ENCODE measurements at places on chromosomes 1 and 21.

GRCh38 chr1:31432592-31433395 lies 19.8 kb downstream of the SERINC2 start:
- DNase-seq = no peak

- DNase-seq = no peak
Measured at GRCh38 chr1:43492826-43493225, 37.9 kb upstream of the PTPRF start.

- no peak for DNase-seq
Measured at GRCh38 chr1:157197906-157198435, 59.8 kb upstream of the ETV3 start.

DNA sequence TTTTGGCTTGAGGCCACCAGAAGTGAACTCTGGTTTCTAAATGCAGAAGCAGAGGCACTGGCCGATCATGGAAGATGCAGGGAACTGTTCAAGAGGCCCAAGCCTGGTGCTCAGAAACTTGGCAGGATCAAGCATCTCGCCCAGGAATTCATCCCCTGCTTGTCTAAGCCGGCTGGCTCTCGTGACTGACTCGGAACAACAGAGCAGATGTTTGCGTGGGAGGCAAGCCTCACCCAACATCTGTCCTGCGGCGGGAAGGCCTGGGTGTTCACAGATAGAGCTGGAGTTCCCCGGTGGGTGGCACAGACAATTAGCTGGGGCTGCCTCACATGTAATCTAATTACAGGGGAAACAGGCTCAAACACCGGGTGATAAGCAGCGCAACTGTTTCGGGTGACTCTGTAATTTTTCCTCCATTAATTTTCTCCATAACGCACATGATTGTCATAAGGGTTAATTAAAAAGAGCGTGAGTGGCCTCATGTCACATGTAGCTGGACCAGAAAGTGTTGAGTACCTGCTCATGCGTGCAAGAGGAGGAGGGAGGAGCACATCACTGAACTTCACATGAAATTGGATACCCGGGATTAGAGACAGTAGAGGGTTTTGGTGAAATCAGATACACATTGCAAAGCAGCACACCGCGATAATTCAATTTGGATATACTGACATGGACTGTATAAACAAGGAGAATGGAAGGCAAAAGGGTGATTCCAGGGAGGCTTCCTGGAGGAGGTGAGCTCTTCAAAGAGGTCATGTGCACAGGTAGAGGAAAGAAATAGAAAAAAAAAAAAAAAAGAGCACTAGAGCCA lies 180.0 kb downstream of the ETS2 start:
- DNase-seq = peak; percentile 90

DNA sequence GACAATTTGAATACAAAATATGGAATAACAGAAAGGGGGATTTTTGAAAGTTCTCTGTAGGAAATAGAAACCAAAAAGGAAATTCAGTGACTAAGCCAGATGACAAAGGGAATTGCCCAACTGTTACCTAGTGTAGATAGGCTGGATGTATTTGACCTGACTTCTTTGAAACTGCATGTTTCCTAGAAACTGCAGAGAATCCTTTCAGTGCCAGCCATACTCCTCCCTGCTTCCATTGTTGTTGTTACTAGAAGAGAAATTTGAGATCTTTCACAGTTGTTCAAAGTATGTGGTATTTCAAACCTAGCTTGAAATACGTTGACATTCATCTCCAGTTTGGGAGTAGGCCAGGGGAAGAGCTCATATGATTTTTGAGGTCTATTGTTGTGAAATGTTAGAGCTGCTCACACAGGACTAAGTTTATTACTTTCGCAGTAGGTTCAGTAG lies 1.8 kb upstream of the GBP5 start:
- DNase-seq = no peak

DNA sequence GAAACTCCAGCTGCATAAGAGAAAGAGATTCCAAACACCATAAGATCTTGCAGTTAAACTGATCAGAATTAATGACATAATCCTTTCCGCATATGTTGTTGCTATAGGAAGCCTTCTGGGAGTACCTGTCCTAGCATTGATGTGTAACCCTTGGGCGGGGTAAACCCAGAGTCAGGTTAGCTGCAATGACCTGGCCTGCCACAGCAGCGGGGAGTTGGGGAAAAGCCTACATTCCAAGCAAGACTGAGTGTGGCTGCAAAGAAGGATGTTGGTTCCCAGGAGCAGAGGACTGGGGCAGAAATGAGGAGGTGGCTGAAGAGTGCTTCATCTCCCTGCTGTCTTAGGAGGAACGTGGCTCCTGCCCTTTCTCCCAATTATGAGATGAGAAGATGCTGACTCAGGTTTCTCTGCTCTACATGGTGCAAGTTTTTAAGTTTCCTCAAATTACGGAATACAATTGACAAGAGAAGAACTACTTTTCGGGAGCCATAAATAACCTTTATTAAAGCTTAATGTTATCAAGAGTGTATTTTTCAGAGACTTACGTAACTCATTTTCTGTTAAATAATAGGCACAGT lies 142.1 kb downstream of the RYR2 start:
- no peak for DNase-seq

DNA sequence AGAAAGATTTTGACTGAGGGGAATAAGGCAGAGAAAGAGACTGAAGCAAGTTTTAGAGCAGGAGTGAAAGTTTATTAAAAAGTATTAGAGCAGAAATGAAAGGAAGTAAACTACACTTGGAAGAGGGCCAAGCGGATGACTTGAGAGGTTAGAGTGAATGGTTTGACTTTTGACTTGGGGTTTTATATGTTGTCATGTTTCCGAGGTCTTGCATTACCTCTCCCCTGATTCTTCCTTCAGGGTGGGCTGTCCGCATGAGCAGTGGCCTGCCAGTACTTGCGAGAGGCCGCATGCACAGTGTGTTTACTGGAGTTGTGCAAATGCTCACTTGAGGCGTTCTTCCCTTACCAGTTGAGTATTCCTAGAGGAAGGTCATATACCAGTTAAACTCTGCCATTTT lies 13.0 kb upstream of the DENND2D start:
- DNase-seq = no peak

DNA sequence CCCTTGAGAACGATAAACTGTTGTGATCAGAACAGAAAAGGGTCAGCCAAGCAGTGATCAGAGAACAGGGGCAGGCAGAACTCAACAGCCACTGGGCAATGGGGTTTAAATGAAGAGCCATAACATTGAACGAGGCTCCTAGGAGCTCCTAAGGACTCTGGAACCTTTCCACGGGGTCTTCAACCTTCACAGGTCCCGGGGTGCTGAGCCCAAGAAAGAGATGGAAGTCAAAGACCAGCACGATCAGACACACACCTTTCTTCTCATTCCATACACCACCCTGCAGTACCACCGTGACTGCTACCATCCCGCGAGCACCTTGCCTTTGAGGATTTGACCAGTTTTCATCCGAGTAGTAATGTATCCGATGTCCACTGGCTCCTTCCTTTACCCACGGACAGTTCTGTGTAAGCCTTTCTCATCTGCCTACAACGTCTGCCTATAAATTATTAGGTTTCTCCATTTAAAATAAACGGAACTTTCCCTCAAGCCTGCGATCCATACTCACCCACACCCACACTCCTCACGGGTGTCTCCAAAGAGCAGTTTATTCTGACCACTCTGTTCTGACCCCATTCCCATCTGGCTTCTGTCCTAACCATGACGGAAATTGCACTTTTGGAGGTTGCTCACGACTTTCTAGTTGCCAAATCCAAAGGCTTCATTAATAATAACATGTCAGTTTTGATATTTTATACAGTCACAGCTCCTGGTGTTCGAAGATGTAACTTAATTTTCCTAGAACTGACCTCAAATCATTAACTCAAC lies 16.8 kb upstream of the HHAT start:
- DNase-seq = no peak

DNA sequence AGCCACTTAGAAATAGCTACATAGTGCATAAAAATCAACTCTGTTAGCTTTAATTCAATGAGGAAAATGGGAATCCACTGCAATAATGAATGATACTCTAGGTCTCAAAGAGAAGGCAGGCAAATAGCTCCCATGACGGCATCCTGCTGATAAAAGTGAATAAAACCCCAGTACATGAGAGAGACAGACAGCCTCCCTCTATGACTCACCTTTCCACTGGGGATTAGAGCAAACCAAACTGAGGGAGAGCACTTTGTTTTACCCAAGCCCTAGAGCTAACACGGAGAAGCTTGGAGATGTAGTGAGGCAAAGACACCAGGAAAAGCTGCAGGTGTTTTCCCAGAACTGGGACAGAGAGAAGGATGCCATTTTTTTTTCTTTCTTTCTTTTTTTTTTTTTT lies 621.9 kb downstream of the LRRIQ3 start:
- DNase-seq = no peak

DNA sequence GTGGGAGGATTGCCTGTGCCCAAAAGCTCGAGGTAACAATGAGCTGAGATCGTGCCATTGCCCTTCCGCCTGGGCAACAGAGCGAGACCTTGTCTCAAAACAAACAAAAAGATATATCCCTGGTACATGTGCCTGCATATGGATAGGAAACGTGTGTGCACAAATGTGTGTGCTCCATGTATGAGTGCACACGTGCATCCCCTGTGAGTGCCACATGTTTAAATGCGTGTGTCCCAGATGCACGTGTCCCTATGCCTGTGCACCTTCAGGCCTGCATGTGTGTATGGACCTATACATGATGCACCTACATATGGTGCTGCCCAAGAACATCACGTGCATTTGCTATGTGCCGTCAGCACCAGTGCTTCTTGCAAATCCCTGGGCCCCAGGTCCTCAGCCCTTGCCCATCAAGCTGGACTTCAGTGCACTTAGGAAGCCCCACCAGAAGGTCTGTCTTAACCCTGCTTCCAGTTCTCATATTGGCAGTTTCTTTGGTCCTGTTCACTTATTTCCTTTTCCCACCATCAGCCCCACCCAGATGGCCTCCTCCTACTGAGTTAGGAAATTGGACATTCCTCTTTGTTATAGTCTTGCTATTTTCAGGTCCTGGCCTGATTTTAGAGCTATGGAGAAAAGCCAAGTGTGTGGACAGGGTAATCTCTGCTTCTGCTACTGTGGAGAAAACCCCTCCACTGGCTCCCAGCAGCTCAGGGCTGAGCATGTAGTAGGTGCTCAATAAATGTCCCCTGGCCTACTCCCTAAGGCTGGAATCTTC lies 15.4 kb downstream of the TIE1 start:
- DNase-seq = no peak

DNA sequence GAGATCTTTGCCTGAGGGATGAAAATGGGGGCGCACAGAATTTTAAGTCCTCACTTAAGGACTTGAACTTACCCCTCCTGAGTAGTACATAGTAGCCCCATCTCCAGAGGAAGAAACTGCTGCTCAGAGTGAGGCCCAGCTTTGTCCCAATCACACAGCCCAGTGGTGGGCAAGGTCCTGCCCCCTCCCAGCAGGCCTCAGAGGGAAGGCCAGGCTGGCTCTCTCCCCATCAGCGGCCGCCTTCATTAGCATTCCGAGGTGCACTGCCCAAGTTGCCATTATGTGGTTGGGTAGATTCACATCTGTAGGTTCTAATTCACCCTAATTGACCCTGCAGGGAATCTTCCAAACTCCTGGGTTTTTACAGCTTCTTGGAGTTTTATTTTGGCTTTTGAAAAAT lies 59.1 kb downstream of the FOXO6 start:
- DNase-seq = no peak

DNA sequence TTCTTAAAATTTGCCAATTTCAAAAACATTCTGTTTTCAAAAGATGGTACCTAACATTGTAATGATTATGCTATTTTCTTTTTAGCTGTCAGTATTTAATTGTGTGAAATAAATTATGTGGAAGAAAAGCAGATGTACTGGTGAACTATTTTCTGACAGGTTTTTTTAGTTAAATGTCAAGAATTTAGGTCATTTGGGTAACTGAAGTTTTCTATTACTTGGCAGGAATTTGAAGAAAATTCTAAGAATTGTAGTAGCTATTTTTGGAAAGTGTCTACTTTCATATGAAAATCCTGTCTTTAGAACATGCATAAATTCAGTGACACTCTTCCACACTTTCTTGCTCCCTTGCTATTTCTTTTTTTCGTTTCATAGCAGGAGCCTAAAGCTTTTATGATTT lies 28.5 kb upstream of the PTPRC start:
- DNase-seq = no peak

GRCh38 chr1:13820055-13820454 lies 120.1 kb downstream of the PRDM2 start:
- DNase-seq = no peak

- no peak for DNase-seq
Measured at GRCh38 chr1:160164121-160164520, 12.7 kb downstream of the ATP1A4 start.

- no peak for DNase-seq
Measured at GRCh38 chr1:70324683-70325082, 29.8 kb downstream of the ANKRD13C start.

GRCh38 chr1:235014756-235015155 lies 113.9 kb downstream of the TOMM20 start:
- no peak for DNase-seq

- DNase-seq = no peak
Measured at GRCh38 chr1:232908831-232909230, 41.6 kb upstream of the NTPCR start.

DNA sequence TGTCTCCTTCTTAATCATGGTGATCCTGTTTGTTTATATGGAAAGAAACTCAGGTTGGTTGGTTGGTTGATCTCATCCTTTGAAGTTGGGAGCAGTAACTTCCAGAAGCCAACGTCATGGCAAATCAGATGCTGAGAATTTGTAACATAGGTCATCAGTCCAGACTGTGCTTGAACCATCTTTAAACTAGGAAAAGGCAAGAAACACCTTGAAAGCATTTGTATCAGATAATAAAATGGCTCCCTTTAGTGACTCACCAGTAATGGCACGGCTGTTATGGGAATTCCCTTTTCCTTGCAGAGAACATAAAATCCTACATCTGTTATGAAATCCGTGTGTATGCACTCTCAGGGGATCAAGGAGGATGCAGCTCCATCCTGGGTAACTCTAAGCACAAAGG lies 58.1 kb downstream of the SERBP1 start:
- no peak for DNase-seq

- DNase-seq = no peak
Measured at GRCh38 chr1:20184997-20185833, 681 bp upstream of the UBXN10 start.

DNA sequence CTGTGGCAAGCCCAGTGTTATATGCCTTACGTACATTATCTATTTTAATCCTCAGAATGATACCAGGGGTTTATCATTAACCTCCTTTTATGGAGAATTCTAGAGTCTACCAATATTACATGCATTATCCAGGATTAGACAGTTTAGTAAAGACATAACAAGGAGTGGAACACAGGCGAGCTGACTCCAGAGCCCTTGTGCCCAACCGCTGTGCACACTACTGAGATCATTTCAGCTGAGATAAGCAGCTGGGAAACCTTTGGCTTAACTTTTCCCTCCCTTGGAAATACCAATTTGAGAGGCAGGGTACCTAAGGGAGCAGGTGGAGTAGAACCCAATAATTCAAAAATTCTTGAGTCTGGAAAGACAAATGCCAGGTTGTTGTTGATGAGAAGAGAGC lies 59.8 kb upstream of the ATP1B1 start:
- DNase-seq = no peak

- no peak for DNase-seq
Measured at GRCh38 chr1:240423246-240423924, 188.6 kb downstream of the GREM2 start.

- no peak for DNase-seq
Measured at GRCh38 chr1:181469829-181470228, 13.5 kb upstream of the CACNA1E start.

All from COR-L47 (cell line).